ENCODE measurements at places on chromosomes 4 and X.

DNA sequence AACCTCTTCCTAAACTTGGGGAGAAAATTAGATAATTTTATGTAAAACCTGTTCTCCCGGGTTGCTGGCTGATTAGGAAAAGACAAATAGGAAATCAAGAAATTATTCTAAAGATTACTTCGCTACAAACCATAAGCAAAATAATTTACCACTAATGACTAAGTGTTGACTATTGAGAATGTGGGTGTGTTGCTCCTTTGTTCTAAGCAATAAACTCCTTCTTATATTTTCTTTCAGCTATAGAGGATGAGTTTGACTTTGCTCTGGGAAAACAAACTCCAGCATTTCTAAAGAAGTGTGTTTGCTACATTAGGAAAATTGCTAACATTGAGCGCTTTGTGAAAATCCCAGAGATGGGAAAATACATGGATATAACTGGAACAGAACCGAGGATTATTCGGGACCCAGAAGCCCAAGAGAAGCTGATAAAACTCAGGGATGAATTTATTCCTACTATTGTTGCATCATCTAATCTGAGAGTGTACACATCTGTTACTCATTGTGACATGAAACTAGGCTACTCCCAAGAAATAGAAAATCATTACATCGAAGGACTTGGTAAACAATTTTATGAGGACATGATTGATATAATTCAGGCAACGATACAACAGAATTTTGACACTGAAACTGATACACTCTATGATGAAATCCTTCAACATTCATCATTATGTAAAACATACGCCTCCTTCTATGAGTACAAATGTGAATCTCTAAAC, 194.2 kb downstream of the NWD2 start:
- no peak for DNase-seq

DNA sequence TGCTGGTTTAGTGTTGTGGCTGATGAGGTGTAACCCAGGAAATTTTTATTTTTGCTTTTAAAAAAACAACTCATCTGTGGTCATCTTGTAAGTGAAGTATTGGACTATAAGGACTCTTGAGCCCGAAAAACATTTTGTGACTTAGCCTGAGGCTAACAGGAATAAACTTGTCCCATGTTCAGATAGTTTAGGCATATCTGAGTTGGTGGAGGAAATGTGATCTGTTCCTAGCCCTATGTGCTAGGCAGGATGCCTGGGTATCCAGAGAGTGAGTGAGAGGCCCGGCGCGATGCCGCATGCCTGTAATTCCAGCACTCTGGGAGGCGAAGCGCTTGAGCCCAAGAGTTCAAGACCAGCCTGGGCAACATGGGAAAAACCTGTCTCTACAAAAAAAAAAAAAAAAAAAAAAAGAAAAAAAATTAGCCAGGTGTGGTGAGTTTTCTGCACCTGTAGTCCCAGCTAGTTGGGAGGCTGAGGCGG, 3.7 kb downstream of the SMS start:
- DNase-seq: no peak

DNA sequence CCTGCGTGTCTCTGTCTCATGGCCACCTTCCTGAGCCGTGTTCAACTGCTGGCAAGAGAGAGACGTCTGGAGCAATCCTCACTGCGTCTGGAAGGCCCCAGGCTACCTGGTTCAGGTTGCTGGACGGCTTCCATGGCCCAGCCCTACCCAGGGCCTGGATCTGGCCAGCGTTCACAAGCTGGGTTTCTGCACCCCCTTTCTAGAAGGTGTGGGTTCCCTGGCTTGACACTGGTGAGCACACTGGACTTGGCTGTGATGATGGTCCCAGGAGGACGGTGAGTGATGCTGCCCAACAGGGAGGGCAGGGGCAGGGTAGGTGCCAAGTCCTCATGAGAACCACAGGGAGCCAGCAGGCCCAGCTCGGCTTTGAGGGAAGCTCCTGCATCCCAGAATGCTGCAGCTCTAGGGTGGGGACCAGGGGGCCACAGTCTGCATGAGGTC, 63.4 kb downstream of the HTRA3 start:
- DNase-seq: no peak

DNA sequence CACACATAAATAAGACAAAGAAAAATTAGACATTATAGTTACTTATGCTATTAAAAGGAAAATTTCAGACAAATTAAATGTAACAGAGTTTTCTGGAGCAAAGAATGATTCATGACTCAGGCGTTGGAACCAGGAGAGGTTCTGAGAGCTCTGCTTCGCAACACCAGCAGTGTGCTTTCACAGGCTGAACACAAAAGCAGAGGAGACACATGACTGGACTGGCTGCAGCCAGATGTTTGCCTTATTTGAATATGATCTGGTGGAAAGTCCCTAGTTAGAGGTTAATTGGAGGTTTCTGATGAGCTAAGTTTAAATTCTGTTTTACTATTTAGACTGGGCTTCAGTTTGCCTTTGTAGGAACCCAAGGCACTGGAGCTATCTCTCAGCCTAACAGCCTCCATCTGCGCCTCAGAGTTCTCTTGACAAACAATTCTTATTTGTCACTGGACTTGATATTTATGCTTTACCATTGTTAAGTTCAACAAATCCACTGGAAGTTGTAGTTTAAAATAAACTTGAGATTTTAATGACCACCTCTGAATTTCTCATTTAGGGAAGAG, 16.2 kb downstream of the BOD1L1 start:
- no peak for DNase-seq

GRCh38 chrX:8201896-8202331, 30.8 kb upstream of the VCX2 start:
- no peak for DNase-seq

- peak; percentile 80 for DNase-seq
Observed at GRCh38 chr4:187090401-187090800, 366.7 kb upstream of the FAT1 start.

DNA sequence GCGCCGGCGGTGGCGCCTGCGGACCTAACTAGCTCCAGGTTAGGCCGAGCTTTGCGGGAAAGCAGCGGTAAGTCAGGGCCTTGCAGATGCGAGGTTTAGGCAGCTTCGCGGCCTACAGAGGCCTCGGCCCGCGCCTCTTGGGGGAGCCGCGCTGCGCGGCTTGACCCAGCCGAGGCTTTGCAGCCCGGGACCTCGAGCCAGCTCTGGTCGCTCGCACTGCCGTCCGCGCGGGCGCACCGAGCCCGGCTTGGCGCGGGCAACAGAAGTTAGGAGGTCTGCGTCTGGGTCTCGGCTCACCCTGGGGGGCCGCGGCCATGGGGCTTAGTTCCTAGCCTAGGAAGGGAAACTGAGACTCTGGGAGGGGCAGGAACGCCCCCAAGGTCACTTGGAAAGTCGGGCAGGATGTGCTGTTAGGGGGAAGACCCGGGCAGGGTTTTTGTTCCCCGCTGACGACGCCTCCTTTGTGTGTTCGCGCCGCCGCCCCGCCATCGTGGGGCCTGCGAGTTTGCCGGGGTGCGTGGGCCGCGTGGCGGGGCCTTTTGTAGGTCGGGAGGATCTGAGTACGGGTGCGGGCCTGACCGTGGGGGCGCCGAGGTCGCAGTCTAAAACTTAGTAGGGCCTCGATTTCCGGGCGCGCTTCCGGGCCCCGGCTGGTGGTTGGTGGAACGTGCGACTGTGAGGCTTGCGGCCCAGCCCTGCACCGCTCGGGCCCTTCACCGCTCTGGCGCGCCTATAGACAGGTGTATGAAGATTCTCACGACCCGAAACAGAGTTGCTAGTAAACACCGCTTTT, 482 bp downstream of the RNF4 start:
- peak; percentile 45 for DNase-seq

GRCh38 chr4:154471526-154472331, 19.9 kb downstream of the DCHS2 start:
- no peak for DNase-seq

Measured in EL (cell line).